ENCODE measurements at places on chromosomes 5 and 9.

GRCh38 chr5:160488394-160489325, 67.0 kb downstream of the PTTG1 start:
- no peak for DNase-seq

DNA sequence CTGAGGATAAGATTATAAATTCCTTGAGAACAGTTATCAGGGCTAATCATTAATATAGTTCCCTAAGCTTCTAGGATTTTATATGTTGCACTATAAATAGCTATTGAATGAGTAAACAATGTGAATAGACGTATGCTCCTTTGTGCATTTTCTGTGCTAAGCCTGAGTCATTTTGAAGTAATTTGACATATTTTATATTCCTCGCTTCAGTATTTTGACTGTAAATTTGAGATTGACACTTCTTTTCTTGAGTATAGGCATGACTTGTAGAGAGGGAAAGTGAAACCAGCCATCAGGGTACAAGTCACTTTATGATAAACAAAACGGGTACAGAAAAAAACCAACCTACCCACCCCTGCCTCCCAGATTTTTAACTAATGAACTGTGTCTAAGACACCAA, 367.7 kb upstream of the PRR16 start:
- no peak for DNase-seq

GRCh38 chr5:12704955-12705354, 800.7 kb upstream of the CTNND2 start:
- no peak for DNase-seq

GRCh38 chr9:37988041-37988440, 81.0 kb downstream of the SHB start:
- DNase-seq: no peak

DNA sequence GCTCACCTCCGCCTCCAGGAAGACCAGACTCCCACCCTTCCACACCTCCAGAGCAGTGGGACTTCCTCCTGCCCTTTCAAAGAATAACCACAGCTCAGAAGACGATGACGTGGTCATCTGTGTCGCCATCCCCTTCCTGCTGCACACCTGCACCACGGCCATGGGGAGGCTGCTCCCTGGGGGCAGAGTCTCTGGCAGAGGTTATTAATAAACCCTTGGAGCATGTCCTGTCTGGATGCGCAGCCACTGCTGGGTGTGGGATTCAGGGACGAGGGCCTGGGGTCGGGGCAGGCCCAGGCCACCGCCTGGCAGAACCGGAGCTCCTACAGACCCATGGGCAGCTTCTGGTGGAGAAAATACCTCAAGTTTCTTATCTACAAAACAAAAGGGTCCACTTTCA, 5.0 kb downstream of the PAEP start:
- DNase-seq: no peak

DNA sequence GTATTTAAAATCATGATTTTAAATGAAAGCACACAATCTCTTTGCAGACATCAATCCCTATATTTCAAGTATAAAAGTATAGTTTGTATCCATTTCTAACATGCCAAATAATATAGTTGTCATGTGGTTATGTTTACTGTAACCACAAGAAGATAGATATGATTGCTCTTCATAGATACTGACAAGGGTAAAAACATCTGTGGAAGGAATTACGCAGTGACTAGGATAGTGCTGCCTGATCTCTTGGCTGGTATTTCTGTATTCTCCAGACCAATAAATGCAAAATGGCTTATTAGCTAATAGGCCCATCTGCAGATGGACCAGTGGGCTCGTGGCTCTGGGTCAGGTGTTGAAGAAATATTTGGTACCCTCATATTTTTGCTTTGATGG, 34.9 kb upstream of the FBN2 start:
- DNase-seq: no peak

DNA sequence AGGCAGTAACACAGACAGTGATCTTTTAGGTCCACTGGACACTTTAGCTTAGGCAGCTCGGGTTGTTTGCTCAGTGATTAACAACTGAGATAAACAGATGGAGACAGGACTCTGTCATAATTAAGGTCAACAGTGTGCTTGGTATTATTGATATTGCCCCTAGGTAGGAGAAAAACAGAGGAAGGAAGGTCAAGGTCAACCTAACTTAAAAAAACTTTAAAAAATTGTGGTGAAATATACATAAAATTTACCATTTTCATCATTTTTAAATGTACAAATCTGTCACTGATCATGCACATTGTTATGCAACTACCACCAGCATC, 2.1 kb upstream of the HSPA4 start:
- DNase-seq: no peak

DNA sequence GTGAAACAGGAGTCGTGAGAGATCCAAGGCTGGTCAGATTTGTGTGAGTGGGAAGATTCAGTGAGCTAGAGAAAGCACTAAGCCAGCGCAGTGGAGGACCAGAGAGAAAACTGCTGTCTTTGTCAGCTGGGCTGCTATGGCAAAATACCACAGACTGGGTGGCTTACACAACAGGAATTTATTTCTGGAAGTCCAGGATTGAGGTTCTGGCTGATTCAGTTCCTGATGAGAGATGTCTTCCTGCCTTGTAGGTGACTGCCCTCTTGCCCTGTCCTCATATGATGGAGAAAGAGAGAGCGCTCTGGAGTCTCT, 24.2 kb upstream of the ANKRD33B start:
- DNase-seq: no peak

GRCh38 chr5:78841767-78842166, 143.3 kb downstream of the ARSB start:
- no peak for DNase-seq

GRCh38 chr5:186091-187041, 4.9 kb upstream of the LRRC14B start:
- no peak for DNase-seq

DNA sequence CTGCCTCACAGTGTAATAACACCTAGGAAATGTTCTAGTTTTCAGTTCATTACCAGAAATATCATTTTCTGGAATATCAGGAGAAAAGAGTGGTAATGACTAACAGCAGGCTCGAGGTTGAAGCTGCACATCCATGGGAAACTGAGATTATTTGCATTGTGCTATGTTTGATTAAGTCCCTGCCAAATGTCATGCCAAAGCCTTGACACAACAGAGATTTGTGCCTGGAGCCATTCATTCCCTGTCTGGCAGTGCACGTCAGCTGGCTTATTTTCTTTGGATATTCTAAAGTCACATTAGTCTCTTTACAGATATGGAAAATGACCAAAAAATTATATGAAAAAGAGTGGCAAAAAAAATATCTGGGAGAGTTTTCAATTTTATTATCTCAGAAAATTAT, 848.0 kb downstream of the PTPRD start:
- no peak for DNase-seq

DNA sequence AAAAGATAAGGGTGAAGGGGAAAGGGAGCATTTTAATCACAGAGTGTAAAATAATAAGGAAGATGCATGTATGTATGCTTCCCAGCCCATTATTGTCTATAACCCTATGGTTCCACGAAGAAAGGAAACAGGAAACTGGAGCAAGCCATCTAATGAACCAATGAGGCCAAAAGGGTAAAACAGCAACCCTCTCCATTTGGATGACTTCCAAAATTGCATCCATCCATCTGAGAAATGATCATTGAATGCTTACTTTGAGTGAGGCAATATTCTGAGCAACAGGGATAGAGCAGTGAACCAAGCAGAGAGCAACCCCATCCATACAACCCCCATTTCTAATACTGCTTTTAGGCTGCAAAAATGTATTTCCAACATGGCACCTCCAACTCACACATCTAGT, 46.9 kb downstream of the ARL15 start:
- no peak for DNase-seq

DNA sequence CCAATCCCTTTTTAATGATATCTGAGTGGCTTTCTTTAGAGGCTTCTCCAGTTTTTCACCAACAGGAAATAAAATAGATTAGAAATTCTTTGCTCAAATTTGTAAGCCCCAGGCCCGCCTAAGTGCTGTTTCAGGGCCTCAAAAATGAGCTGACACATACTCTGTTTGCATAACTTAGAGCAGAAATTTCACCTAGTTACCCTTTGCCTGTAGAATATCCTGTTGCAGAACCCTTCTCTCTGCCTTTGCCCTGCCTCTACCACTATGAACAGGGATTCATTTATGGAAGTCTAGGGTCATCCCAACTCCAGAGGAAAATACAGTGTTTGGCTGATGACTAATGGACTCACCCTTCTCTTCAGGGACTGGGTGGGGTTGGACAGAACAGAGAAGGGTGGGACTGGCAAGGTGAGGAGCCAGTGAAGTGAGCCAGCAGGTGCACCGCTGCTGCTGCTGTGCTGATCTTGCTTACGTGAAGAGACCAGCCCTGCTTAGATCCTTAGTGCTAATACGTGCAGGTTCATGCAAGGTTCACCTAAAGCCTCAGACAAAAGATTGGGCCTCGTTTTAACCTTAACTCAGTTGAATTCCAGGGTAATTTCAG, 22.8 kb downstream of the OSTF1 start:
- peak; percentile 34 for DNase-seq

DNA sequence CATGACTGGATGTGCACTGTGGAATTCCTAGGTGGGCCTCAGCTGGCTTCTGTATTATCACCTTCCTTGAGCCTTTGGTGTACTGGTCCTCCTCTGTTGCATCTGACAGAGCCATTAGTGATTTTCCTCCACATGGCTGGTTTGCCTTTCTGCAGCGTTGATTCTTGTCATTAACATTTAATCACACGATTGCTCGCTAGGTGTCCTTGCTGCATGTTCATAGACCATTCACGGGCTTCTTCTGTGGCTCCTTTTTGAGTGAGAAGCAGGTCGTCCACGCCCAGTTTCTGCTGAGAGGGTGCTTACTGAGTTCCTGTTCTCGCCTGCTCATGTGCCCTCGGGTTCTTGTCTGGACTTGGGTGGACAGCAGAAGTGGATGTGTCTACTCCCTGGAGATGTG, 29.3 kb downstream of the ADAMTS16 start:
- no peak for DNase-seq

DNA sequence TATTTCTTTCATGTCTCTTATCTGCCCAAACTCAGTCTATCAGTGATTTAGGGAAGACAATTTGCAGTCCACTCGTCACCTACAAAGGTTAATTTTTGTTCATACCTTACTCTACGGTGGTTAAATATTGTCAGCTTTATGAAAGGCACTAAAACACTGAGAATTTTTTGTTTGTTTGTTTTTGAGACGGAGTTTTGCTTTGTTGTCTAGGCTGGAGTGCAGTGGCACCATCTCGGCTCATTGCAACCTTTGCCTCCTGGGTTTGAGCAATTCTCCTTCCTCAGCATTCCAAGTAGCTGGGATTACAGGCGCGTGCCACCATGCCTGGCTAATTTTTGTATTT, 26.4 kb upstream of the TXN start:
- DNase-seq: no peak

- peak; percentile 34 for DNase-seq
Observed at GRCh38 chr9:94065535-94065961, 18.7 kb upstream of the PTPDC1 start.

GRCh38 chr5:173211284-173211683, 23.7 kb downstream of the NKX2-5 start:
- no peak for DNase-seq
